Upper lobe of right lung (tissue), 1 donor: ENCODE measurements at places on chromosomes 4 and X. TPM values are rescaled to one million over a fixed set of nuclear protein-coding genes. Genes with fewer than 3 reads are reported as not detected.

DNA sequence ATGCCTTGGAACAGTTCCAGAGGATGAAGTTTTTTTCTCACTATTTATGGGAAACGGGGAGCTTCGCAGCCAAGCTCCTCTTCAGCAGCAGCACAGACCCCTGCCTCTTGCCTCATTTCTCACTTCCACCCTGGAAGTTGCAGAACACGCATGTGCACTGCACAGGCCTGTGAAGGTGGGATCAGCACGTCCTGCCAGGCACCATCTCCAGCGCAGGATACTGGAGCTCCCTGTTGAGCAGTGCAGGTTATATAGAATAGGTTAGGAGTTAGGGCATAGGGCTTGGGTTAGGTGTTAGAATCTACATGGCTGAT is 110.1 kb upstream of the CENPE start:
- no peak for DNase-seq

DNA sequence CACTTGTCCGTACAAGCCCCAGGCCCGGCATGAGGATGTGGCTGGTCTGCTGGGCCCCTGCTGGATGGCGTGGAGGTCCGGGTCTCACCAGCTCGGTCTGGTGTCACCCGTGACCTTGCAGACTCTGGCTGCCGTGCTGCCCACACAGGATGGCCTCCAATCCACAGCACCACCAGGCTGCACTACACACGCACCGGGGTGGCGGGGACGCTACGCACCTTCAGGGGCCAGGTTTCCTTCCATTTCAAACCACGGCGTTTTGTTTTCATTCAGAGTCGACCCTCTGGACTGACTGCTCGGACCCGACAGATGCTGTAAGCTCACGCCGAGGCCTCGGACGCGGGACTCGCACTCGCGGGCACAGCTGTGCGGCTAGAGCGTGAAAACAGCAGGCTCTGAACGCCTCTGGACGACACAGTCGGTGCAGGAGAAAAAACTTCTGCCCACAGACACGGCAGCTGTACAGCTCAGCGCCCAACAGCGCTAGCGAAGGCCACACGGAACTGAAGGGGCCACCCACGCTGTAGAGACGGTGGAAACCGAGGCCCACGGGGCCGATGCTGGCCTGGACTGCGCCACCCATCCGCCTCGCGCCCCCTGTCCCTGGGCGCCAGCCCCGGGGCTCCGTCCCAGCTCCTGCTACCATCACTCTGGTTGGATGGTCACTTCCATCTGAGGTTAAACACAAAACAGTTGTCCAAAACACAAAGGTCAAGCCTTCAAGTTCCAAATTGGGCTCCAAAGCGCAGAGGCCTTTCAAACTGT is 40.0 kb downstream of the FAM53A start:
- no peak for DNase-seq

DNA sequence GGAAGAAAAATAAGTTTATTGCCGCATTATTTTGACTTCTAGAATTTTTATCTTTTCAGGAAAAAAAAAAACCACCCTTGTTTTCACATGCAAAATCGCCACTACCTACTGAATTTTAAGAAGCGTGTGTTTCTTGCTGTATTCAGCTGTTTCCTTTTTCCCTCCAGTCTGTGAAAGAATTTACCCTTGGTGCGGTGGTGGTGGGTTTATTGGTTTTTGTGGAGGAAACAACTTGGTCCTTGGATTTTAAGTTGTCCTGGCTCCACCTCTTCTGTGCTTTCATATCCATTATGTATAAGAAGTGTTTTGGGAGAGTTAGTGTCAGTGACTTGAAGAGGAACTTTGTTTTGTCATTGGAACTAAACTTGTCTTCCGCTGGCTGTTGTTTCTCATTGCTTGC is 8.1 kb downstream of the RAPGEF2 start:
- no peak for DNase-seq

CACNA1F gene
- 1.4 TPM for total RNA-seq

TBC1D19 gene
- total RNA-seq: 10.0 TPM

BEX2 gene
- total RNA-seq: 16.9 TPM

GRCh38 chr4:53686521-53686920 is 95.2 kb upstream of the LNX1 start:
- DNase-seq: no peak

CT55 gene
- not detected for total RNA-seq

DNA sequence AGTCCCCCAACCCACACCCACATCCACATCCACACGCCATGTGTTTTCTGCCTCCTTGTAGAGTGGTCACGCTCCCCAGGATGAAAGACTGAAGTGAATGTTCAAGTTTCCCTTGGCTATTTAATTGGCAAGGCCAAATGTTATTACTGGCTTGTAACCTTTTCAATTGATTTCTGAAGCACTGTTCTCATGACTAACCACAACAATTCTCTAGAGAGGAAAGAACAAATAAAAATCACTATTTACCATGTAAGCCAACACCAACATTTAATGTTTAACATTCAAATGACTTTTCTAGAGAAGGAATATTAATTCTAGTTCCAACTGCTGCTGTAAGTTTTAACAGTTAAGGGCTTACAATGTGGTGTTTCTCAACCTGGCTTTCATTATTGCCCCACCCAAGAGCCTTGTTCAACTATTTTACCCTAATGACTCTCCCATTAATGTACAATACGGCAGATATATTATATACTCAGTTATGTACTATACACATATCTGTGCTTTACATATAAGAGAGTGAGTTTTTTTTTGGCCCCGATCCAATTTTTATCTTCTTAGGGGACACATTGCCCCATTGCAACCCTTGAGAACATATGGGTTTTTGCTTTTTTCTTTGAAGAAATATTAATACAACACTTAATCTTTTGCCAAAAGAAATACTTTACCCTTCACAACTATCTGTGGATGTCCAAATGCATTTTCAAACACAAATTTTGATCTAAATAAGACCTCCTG is 46.5 kb downstream of the RELL1 start:
- no peak for DNase-seq

DNA sequence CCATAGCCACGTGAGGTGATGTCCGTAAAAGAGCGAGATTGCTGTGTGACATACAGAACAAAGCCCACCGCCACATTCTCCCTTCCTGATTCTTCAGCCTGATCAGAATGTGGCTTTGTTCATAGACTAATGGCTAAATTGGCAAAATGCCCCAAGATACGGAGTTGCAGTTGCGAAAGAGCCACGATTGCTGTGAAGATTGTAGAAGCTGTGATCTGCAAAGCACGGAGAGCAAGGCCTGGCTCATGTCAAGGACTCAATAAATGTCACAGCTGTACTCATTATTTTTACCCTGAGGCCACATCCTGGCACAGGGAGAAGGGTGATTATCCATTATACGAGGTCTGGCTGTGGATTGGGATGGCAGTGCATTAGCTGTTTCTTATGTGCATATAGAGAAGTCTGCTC is 34.2 kb downstream of the ARSD start:
- DNase-seq: no peak

GSPT2 gene
- 10.4 TPM for total RNA-seq

- DNase-seq: no peak
Observed at GRCh38 chr4:2695346-2696060, 60.6 kb downstream of the TNIP2 start.

DNA sequence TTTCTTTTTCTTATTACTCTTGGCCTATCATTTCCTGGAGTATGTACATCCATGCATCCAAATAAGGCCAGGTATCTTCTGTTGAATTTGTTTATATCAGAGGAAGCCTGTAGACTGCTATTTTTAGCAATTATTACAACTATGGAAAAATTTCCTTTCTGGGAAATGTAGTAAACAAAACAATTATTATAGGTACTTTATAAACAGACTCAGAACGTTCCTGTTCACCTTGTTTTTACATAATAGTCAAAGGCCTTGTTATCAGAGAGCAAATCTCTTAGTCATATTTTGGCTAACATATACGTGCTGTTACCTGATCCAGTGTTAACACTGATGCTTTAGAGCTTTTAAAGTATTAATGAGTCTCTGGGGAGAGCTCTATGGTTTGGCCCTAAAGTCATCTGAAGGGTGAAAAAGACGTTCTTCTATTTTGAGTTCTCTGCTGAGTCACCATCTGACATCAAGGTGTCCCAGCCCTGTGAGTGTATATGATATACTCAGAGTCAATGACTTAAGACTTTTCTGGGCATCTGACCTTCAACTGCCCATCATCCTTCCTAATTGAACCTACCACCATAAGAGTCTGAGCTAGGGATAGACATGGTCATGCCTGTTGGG is 7.3 kb downstream of the SPARCL1 start:
- no peak for DNase-seq

DNA sequence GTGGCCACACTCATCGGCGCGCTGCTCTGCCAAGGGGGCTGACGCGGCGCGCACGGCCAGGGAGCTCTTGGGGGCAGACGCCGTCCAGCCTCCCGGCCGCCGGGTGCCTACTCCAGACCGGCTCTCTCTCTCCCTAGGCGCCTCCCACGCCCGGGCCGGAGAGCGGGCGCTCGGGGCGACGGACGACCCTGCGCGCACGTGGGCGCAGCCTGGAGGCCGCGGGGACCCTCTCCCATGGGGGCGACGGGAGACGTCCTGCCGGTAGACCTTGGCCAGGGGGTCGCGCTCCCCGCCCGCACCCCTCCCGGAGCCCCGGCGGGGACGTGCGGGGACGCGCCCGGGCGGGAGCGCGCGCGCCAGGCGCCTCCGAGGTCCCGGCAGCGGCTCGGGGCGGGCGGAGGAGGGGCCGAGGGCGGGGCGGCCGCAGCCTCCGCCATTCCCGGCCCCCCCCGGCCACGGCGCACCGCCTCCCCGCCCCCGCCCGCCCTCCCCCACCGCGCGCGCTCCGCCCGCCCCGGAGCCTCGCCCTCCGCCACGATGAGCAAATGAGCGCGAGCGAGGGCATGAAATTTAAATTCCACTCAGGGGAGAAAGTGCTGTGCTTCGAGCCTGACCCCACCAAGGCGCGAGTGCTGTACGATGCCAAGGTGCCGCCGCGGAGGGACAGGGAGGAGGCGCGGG is at the start of gene MSL3:
MSL3 (plus strand) TSS at position 519 of the 681 bp plus-strand sequence; CDS start at position 546, 27 bp downstream.
- peak; percentile 85 for DNase-seq

SLC10A4 gene
- total RNA-seq: 3.1 TPM

CDS1 gene
- 25.1 TPM for total RNA-seq

GRCh38 chrX:18674417-18674787 is 2.5 kb upstream of the RS1 start:
- DNase-seq: peak; percentile 58

- no peak for DNase-seq
Observed at GRCh38 chr4:14264437-14264836, 636.9 kb upstream of the BOD1L1 start.

NKX3-2 gene
- not detected for total RNA-seq

- no peak for DNase-seq
Observed at GRCh38 chr4:108885211-108885610, 122.4 kb upstream of the ETNPPL start.

GRCh38 chr4:36189511-36190226 is 54.6 kb downstream of the ARAP2 start:
- no peak for DNase-seq

STBD1 gene
- 9.4 TPM for total RNA-seq

DNA sequence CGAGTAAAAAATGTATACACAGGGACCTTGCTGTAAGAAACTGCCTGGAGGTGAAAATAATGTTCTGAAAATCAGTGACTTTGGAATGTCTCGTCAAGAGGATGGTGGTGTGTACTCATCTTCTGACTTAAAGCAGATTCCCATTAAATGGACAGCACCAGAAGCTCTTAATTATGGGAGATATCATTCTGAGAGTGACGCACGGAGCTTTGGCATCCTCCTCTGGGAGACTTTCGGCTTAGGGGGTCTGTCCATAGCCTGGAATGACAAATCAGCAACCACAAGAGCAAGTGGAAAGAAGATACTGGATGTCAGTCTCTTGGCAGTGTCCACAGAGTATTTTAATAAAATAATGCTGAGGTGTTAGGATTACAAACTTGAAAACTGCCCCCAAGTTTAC is 129.4 kb downstream of the THOC2 start:
- DNase-seq: no peak

DNA sequence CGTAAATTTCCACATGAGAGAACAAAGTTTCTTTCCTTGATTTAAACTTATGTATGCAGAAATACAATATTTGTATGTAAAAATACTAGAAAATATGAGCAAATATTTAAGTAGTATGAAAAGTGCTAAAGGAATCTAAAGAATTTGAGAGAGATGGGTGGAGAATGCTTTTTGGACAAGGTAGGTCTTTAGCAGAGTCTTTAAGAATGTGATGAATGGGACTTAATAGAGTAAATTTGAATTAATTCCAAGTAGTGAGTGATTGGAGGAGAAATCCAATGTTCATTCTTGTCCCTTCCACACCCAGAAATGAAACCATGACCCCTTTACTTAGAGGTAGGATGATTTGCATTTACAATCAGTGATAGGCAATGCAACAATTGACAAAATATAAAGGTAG is 570.9 kb upstream of the ZFP42 start:
- no peak for DNase-seq

DNA sequence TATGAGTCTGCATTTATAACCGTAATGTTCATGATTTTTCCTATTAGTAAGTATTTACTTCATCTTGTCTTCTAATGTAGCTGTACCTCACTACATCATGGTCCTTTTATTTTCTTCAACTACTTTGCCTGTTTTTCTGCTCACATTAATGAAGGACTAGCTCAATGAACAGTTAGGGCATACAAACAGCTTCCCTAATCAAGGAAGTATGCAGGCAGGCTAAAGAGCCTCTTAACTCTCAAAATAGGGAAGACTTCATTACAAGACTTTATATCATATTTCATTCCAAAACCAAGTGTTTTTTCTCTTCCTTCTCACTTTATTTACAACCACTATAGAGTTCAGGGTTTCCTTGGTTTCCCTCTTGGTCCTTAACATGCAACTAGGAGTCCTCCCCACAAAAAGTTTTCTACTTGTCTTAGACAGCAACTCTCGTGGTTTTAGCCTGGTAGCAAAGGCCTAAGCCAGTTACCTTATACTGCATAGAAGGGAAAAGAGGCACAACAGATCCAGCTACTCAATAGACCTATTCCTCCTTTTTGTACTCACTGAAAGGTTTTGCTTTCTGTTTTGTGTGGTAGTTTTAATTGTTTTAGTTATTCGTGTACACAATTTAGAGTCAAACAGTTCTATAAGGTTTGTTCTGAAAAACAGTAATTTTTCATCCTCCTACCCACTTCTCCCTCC is 40.8 kb downstream of the SMIM14 start:
- no peak for DNase-seq

GRCh38 chr4:185374027-185374426 is 21.7 kb downstream of the LRP2BP start:
- DNase-seq: no peak

DMRTC1 gene
- 0.61 TPM for total RNA-seq

BMX gene
- total RNA-seq: 3.6 TPM

GRCh38 chr4:25096981-25097443 is 63.2 kb downstream of the SEPSECS start:
- DNase-seq: no peak

DNA sequence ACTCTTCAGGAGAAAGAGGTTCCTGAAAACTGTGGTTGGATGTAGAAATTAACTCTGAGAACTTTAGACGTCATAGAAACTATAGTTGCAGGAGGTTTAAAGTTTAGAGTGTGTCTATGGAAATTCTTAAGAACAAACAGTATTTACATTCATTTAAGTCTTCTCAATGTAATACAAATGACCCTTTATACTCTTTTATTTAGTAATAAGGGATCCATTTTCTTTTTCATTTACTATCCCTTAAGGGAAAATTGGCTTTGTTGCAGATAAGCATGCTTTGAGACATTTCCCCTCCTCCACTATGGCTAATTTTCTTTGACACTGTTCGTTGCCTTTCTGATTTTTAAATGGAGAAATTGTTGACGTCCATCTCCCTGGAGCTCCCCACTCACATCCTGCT is 96.4 kb downstream of the POLA1 start:
- no peak for DNase-seq

- peak; percentile 82 for DNase-seq
Observed at GRCh38 chrX:153726286-153727122, 1.8 kb downstream of the ABCD1 start.

TMPRSS11B gene
- total RNA-seq: not detected

CFP gene
- total RNA-seq: 14.9 TPM

GABRG1 gene
- total RNA-seq: not detected
